ENCODE measurements at places on chromosomes 7 and 10. TPM values are rescaled to one million over a fixed set of nuclear protein-coding genes. Genes with fewer than 3 reads are reported as not detected.

DNA sequence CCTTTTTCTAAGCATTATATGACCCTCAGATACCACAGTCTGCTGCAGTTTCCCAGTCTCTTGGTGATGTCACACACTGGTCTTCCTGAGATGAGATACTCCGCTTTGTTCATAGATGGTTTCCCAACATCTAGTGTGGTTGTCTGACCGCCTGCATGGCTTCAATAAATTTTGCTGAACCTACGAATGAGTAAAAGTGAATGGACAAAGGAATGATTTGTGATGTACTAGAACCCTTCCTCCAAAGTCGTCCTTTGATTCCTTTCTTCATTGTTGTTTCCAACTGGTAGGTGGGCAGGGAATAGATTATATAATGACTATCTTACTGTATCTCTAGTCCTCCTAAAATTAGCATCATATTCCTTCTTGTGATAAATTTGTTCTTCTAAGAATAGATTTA lies 82.5 kb downstream of the SLC35B4 start:
- no peak for DNase-seq

- DNase-seq: no peak
Measured at GRCh38 chr10:51468424-51468823, 231.0 kb downstream of the CSTF2T start.

DNA sequence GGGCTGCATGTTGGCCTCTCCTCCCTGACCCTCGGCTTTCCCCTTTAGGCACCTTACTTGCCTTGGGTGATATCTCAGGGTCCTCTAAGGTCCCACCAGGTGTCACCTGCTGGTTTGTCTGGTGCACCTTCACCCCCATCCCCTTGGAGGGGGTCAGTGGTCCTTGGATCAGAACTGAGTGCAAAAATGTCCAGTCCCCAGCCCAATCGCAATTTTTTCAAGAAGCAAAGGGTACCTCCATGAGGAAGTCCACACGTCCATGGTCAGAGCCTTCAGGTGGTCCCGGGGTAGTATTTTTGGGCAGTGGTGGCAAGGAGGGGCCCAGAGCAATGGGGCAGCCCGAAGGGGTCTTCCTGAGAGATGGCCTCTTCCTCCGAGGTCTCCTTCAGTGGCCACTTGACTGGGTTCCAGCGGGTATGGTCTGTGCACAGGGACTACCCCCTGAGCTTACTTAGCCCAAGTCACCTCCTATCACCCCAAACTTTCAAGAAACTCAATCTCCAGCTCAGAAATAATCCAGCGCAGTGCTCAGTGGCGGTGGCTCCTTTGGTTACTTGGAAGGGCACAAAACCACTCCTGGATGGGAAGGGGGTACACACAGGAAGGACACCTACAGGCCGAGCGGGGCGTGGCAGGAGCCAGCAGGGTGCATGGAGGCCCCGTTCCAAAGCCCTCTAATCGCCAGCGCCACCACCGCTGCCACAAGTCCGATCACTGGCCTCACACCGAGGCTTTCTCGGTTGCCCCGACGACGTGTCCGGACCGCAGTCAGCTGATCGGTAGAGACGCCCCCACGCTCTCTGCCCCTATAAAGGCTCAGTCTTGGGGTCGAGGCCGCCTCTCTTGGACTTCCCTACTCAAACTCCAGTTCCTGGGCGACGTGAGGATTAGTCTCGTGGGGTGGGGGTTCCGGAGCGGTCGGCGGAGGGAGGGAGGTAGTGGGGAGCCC lies 4.5 kb downstream of the SAP25 start:
- peak; percentile 71 for DNase-seq

GRCh38 chr10:82319074-82319473 lies 444.1 kb downstream of the NRG3 start:
- DNase-seq: no peak

The EN2 gene
- total RNA-seq: not detected

The GLCCI1 gene
- 16.3 TPM for total RNA-seq

DNA sequence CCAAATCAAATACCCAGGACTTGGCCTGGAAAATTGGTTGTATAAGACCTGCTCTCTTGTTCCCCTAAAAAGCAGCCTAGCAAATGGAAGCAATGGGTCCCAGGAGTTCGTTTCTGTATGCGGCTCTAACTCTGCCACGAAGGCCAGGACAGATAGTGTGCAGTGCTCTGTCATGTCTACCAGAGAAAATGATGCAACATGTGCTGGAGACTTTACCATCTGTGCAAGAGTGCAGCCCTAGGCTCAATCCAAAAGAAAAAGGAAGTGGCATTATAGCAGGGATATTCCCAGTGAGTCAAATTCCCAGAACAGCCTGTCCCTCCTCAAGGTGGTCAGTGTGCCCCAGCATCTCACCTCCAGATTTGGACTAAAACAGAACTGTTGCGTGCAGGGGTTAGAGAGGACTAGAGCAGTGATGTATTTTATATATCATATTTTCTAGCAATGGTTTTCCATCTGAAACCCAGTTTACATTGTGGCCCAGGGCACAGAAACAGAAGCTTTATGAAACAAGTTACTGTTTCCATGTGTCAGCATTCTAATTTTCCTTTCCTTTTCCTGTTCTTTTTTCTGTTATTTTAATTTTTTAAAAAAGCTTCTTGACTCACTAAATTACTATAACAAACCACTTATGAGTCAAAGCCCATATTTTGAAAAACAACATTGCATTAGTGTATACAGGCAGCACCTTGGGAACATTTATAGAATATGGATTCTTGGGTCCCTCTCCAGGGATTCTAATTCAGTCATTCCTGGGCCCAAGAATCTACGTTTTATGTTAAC lies 311.2 kb downstream of the RNLS start:
- no peak for DNase-seq

GRCh38 chr7:152979376-152979775 lies 219.8 kb downstream of the ACTR3B start:
- no peak for DNase-seq

DNA sequence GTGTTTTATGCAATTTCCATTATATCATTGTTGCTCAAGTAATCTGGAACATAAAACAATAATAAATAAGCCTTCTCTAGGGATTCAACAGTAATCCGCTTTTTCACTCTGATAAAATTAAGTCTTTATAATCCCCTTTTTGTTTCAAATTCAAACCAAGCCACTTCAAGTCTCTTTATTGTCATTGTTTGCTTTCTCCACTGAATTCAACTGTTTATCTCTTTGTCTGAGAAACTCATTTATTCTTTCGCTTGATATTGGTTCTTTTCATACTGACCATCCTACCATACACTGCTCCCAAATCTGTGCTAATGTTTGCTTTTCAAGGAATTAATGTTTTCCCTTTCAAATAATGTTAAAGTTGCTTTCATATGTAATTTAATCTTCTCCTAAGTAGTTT lies 550.4 kb upstream of the PCDH15 start:
- DNase-seq: no peak

GRCh38 chr10:17003151-17003550 lies 126.5 kb downstream of the CUBN start:
- no peak for DNase-seq

- no peak for DNase-seq
Measured at GRCh38 chr7:41917-42565, 150.3 kb upstream of the FAM20C start.

GRCh38 chr10:32957341-32958084 lies 517 bp downstream of the ITGB1 start:
- DNase-seq: peak; percentile 39

GRCh38 chr10:68895041-68895440 lies 6.1 kb upstream of the DDX50 start:
- DNase-seq: no peak

DNA sequence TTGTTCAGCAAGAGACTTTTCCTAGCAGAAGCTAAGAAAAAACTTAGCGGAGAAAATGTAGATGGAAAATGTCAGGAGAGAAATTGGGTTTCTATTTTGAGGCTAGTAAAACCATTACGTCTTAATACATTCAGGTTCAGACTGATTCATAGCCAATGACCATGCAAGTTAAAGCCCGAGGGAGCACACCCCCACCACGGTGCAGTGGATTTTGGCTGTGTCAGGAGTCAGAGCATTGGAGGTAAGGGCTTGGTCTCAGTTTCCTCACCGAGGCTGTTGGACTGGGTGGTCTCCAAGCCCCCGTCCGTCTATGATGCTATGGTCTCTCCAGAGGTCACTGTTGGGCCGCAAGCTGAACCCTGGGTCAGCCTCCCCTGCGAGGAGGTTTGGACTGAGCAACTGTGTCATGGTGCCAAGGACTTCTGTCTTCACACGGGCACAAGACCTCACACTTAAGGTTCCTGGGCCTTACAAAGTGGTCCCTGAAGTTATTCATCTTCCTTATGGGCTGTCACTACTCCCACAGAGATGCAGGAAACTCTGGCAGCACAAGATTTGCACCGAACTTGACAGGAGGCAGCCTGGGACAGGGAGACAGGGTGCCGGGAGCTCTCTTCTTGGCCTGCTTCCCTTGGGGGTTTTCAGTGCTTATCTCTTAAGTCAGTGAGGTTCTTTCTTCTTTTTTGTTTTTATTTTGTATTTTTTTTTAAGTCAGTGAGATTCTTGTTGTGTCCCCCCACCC lies 186.8 kb downstream of the PHTF2 start:
- no peak for DNase-seq

The NKX1-2 gene
- total RNA-seq: 0.09 TPM
